Smooth muscle cell of the brain vasculature (primary cell): ENCODE measurements at places on chromosomes 6 and 20.
A peak's percentile ranks its signal among the peaks of the same experiment; 100 is the strongest.

GRCh38 chr6:161254464-161255253 lies 19.2 kb downstream of the AGPAT4 start:
- no peak for DNase-seq

- DNase-seq: no peak
Observed at GRCh38 chr6:164370773-164371172, 938.6 kb downstream of the C6orf118 start.

DNA sequence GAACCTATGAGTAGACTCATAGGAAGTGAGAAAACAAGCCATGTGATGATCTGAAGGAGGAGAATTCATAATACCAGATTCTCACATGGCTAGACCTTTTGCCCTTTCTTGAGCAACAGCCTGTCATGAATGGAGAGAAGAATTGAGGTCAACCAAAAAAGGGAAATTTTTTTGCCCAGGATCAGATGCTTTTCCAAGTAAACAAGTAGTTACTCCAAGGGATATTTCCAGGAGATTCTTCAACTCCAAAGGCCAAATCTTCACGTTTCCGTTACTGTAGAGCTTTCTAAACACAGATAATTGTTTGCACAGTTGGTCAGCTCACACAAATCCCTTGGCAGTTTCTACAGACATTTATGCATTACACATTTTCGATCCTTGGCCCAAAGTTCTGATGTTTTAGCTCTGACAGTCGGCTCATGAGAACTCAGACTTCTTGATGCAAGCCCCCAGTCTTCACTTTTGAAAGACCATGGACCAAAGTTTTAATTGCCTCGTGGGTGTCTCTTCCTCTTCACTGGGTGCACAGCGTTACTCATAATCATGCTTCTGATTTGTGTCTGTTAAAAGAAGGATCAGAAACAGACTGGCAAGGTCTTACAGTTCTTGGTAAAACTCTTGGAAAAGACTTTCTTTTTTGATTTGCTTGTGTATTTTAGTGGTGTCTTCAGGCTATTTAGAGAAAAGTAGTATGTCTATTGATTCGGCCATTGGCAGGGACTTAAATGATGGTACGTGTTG lies 115.0 kb downstream of the TSHZ2 start:
- no peak for DNase-seq

DNA sequence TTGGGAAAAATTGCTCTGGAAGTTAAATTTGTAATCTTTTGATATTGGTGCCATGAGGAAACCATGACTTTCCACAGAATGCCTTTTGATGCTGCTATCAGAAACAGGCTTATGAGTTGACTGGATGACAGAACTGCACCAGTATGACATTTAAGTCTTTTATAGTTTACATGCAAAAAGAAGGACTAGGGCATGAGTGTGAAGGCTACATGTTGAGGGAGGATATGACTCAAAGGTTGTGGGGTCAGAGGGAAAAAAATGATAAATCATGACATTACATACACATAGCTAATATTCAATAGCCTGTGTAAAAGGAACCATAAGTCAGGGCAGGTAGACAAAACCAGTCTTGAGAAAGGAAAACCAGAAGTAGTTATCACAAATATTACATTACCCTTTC lies 182.2 kb downstream of the COL12A1 start:
- DNase-seq: no peak

DNA sequence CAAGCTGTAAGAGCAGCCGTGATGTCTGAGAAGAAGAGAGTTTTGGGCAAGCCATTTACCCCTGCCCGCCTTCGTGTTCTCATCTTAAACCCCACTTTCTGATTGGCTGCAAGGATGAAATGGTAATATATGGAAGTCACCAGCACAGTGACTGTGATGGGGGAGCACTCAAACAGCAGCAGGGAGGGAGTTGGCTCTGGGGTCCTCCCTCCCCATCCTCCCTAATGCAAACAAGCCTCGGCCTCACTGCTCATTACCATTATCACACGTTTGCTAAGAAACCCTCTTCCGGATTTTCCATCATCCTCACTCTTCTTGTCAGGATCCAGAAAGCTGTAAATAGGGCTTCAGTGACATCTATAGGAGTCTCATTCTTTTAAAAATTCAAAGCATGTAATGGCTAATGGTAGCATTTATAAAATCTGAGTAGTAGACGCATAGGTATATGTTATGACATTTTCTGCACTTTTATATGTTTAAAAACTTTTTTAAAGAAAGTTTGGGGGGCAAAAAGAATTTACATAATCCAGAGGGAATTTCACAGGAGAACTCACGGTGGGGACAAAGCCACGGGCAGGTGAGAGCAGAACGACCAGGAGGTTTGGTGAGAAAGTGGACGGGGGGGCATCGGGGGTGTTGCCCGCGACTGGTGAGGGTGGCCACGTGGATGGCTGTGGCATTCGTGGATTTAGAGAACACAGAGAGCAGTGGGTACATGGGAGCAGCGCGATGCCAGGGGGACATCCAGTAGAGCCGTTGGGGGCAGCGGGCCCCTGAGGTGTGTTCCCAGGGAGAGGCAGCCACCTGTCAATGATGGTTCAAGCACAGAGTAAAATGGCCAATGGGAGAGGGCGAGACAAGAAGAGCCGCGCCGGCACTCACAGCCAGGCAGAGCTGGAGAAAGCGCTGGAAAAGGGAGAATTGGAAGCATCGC lies 29.6 kb downstream of the SUMO4 start:
- DNase-seq: no peak

DNA sequence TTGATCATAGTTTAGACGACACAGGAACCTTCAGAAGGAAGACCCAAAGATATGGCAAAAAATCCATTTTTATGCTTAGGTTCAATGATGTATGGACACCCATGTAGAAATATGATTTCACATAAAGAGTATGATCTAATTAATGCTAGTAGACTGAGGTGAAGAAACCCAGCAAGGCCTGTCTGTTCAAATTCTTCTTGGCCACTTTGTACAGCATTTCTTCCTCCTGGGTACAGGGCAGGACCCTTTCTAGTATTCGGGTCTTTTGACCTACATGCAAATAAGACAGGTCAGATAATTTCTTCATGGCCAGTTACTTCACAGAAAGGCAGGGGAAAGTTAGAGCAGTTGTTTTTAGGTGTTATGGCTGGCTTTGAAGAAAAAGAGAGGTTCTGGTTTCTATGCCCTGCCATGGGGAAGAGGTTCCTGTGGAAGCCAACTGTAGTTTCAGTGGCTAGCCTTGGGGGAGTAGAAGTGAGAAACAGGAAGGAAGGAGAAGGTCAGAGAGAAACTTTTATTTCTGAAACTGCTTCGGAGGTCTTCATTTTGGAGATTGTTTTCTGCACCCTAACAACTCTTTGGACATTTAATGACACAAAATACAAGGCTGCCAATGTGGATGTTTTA lies 208.3 kb downstream of the PTPRK start:
- DNase-seq: no peak

DNA sequence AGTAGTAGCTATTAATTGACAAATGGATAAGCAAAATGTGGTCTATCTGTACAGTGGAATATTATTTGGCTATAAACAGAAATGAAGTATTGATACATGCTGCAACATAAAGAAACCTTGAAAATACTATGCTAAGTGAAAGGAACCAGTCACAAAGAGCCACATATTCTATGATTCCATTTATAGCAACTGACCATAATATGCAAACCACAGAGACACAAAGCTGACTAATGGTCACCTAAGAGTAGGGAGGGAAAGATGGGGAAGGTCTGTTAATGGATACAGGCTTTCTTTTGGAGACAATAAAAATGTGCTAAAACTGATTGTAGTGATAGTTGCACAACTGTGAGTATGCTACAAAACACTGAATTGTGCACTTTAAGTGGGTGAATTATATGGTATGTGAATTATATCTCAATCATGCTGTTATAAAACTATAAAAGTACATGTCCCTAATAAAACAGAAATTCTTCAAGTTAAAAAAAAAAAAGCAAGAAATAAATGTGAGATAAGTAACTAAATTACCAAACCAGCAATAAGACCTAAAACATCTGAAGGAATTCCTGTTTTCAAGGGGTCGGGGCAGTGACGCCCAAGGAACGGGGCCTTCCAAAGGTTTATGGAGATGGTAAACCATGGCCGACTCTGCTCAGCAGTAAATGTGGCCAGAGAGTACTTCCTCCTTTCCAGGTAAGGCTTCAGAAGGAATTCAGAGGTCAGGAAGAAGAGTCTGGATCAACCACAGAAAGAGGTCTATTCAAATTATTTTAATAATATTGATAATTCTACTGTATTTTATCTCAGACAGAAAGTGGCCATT lies 75.4 kb downstream of the ARHGAP18 start:
- DNase-seq: no peak

DNA sequence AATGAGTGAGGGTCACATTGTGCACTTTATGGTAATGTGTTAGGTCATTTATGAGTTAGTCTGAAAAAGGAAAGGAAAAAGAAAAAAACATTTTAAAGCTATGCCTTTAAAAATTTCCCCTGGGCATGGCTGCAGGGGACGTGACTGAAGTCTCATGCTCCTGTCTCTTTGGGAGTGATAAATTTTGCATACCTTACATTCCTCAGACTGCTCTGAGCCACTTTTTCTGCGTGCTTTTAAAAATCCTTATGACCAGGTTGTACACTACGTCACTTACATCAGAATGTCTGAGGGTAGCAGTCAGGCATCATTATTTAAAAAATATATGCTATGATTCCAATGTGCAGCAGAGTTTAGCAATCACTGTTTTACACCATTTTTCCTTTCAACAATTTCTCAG lies 121.2 kb downstream of the RFPL4B start:
- DNase-seq: no peak

DNA sequence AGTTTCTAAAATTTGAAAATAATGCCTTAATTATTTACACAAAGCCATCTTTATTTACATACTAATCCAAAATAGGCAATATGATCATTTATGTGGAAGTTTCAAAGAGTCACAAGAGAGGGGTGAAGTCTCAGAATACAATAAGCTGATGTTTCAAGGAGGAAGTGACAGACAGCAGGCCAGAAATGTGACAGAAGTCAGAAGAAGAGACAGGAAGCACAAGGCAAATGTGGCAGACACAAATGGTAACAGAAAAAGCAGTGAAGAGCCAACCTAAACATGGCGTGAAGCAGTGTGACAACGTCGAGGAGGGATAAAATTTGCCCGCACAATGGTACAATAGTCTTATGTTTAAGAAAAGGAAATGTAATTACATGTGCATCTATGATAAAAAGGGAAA lies 59.8 kb downstream of the SHPRH start:
- DNase-seq: no peak

- DNase-seq: no peak
Observed at GRCh38 chr6:75266716-75267291, 17.8 kb downstream of the TMEM30A start.

DNA sequence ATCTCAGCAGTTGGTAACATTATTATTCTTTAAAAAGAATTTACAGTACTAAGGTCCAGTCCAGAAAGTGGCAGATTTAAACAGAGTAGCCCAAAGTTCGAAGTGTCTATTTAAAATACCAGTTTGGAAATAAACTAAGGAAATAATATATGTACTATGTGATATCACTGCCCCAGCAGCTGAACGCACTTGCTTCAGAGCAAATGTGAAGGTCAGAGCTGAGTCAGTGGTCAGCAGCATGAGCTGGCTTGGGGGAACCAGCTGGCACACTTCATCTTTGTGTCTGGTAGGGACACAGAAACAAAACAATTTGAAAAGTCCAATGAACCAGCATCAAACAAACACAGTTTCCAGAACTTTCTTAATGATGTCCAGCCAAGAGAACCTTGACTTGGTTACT lies 15.4 kb downstream of the TMEM14B start:
- DNase-seq: no peak

DNA sequence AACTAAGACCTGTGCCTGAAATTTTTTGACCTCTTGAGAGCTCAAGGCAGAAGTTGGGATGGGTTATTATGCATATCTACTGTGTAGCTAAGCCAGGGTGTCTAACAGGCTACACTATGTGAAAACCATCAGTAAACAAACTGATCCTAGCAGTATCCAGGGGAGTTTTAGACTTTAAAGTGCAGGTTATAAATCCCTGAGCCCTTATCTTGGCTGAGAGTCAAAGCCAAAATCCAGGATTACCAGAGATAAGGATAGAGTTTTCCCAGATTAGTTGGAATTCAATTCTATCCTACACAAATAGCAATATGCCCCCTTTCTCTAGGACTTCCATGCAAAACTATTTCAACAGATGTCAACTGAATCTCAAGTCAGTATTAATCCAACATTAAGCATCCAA lies 1229.7 kb downstream of the GRIK2 start:
- DNase-seq: no peak

DNA sequence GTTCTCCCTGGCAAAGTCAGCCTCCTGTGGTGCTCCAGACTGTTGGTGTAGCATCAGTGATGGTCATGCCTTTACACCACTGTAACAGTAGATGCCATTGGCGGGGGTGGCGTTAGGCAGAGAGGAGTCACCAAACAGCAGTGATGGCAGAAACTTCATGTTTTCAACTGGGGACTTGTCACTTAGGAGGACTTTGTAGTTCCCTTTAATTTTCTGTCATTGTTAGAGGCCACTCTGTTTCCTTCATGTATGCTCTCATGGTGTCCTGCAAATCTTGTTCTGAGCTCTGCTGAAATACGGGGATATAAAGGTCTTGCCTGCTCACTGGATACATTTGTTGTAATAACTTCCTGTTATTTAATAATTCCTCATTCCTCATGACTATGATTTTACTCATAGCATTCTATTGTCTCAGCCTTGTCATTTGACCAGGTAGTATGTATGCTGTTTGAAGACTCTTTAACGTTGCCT lies 4.6 kb downstream of the MAP3K4 start:
- no peak for DNase-seq

DNA sequence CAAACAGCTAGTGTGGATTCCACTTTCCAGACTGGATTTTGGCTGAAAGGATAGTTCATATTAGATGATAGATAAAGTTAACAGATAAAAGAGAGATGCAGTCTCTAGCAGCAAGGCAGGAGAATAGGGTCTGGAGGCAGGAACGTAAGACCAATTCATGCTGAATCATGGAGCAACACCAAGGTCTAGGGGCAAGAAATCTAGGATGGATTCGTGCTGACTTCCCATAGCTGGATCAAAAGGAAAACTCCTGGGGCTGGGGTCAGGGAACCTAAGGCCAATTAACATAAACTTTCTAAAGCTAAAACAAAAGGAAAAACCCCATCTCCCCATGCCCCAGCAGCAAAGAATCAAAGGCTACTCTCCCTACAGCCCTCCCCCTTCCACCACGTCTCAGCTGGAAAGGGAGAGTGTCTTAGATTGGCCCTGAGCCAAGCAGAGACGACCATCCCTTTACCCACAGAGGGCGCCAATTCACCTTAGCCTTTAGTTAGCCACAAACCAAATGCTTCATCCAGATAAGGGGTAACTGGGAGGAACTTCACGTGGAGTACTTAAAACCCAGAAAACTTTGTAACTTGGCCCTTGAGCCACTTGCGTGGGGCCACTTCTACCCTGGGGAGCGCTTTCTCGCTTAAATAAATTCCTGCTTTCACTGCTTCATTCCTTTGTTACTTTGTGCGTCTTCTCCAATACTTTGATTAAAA lies 7.6 kb downstream of the TREM1 start:
- peak; percentile 15 for DNase-seq

DNA sequence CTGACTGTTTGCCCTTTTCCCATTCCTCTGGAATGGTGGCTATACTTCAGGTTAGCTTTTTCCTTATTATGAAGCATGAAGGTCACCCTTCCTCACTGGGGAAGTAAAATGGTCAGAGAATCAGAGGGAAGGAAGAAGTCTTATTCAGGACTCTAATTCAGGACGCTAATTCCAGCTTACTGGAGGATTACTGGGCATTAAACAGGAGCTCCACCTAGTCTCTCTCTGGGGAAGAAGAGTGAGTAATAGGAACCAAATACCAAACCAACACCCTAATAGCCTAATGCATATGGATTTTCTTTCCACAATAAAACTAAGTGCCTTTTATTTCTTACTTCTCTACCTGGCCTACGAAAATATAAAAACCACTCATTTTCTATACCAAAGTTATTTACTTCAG lies 10.1 kb downstream of the CRISP1 start:
- DNase-seq: no peak
